ENCODE measurements at places on chromosomes 11 and 22.

- no peak for DNase-seq
Observed at GRCh38 chr11:110712659-110713448, 617 bp upstream of the ARHGAP20 start.

DNA sequence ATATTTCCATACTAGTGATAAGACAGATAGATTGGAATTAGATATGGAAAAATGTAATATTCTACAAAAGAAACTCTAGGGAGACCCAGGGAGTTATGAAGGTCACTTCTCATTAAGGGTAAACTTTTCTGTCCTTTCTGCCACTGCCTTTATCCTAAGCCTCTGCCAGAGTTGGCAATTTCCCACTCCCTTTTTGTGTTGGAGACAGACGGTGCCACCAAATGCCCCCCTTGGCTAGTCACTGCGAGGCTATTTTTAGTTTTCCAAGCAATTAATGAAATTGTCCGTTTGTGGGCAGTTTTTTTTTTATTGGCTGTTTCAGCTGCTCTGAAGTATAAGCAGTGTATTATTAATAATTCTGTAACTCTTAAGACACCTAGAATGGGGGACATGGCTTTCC is 67.6 kb upstream of the TENM4 start:
- no peak for DNase-seq

DNA sequence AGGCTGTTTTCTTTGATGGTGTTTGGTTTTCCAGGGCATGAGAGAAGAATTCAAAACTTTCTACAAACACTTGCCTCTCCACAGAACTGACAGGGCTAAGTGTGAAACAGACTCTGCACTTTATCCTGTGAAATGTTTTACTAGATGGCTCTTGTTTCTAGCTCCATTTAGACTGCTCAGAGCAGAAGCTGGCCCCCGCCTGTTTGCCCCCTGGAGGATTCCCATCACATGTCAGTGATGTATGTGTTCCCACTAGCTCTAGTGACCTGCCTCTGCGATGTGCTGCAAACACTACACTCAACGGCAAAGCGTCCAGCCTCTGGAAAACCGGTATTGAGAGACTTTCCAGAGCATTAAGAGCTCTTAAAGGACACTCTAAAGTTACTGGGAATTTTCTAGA is 41.4 kb upstream of the PCF11 start:
- DNase-seq: no peak

DNA sequence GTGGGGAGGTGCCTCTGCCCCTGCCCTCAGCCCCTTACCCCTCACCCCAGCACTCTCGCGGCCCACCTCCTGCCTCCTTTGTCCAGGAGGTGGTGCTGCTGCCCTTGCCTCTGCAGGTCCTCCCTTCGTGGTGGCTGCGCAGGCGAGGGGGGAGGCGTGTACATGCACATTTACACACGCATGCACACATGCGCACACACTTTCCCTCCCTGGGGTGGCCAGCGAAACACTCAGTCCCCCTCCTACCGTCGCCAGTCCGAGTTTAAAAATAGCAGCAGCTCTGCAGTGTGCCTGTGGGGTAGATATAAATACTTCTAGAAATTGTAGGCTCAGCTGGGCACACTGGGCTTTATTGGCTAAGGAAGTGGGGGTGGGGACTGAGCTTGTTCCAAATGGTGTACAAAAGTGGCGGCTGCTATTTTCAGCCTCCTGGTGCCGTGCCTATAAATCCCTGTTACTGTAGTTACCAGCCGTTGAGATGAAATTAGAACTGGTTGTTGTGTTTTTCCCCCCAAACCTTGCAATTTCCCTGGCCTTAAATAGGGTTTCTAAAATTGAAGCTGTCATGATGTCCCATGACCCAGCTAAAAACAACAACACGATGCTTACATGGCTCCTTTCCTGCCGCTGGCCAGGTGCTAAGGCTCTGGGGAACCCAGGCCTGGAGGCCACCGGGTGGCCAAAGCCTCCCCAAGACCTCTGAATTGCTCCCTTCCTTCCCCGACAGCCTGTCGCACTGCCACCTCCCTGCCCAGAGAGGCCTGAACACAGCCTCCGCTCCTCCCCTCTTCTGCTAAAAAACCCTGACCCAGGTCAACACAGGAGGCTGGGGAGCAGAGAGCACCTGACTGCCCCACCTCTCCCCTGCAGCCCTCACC is 12.4 kb downstream of the PICK1 start:
- DNase-seq: no peak

- no peak for DNase-seq
Observed at GRCh38 chr11:113278925-113279324, 35.5 kb upstream of the TTC12 start.

- DNase-seq: no peak
Observed at GRCh38 chr11:57735619-57736298, 5.5 kb upstream of the SELENOH start.

DNA sequence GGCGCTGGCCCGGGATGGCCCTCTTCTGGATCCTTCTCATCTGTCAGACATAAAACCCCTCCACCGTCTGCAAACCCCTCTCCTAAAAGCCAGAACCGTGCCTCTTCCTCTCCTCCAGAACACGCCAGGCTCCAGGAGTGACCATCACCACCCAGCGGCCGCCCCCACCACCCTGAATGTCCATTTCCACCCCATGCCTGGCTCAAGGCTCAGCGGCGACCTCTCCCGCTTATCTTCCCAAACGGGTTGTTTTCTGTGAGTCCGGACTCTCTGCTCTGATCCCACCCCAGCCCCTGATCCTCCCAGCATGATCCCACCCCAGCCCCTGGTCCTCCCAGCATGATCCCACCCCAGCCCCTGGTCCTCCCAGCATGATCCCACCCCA is 37.6 kb downstream of the CELSR1 start:
- DNase-seq: no peak

GRCh38 chr22:41862160-41862529 is 29.2 kb downstream of the SREBF2 start:
- peak; percentile 25 for DNase-seq

DNA sequence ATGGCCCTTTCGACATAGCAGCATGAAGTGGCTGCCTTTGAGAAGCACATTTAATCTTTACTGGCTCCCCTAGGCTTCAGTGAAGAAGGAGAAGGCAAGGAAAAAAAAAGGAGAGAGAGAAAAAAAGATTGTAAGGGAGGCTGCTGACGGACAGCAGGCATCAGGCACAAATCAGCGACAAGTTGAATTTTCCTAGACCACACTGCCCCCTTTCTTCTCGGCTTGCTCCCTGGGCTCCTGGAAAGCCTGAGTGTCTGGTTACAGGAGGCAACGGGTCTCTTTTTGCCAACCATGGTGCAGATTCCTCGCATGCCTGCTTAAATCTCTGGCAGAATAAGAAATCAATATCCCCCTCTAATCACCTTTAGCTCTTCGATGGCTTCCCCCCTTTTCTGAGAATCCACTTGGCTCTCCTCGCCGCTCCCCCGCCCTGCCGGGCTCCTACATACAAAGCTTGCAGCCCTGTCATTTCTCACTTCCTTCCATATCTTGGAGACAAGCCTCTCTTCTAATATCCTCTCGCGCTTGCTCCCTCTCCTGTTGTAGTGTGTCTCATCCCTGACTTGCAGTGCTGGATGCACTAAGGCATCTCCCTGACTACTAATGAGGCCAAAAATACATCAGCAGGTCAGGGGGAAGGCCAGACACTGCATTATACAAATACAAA is 14.3 kb downstream of the BLID start:
- DNase-seq: no peak

GRCh38 chr22:36147196-36147791 is 13.3 kb downstream of the APOL3 start:
- DNase-seq: no peak
